ENCODE measurements at places on chromosomes 4 and X.

GRCh38 chr4:15254236-15254880 is 173.5 kb upstream of the C1QTNF7 start:
- no peak for DNase-seq

GRCh38 chrX:41507919-41508318 is 60.8 kb downstream of the NYX start:
- no peak for DNase-seq

GRCh38 chr4:160880180-160880579 is 1283.6 kb downstream of the FSTL5 start:
- no peak for DNase-seq

GRCh38 chr4:140233791-140234696 is 80.1 kb upstream of the MAML3 start:
- DNase-seq, result no peak

DNA sequence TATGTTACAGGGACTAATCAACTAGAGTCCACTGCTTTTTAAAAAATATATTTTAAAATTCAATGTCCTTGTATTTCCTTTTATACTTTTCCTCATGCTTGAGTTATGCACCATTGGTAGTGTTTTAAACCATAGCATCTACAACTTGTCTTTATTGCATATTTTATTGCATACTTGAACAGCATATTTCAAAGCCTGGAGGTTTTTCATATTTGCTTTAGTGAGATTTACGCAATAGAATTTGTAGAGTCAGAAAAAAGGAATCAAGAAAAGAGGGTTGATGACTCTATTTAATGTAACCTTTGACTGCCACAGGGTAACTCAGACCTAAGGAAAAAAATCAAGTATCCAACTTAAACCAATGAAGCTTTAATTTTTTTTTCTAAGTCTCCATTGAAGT is 1165.7 kb upstream of the IGFBP7 start:
- DNase-seq, result no peak

- no peak for DNase-seq
These were observed 130.0 kb upstream of the LNX1 start for GRCh38 chr4:53721263-53721662.

DNA sequence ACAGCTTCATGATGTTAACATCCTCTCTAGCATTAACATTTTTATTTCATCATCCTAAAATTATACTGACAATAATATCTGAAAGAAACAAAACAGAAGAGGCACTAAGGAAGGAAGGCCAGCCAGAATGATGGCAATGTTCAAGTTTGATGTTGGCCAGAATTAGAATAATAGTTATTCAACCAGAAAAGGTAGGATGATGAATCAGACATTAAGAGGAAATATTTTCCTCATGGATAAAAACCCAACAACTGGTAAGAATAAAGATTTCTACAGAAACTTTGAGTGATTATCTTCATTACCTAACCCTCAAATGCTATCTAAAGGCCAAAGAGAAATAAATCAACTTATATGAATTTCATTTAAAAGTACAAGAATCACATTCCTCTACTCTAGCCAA is 105.2 kb downstream of the PDE5A start:
- DNase-seq, result no peak

GRCh38 chrX:119529345-119530276 is 35.6 kb downstream of the STEEP1 start:
- DNase-seq, result no peak

DNA sequence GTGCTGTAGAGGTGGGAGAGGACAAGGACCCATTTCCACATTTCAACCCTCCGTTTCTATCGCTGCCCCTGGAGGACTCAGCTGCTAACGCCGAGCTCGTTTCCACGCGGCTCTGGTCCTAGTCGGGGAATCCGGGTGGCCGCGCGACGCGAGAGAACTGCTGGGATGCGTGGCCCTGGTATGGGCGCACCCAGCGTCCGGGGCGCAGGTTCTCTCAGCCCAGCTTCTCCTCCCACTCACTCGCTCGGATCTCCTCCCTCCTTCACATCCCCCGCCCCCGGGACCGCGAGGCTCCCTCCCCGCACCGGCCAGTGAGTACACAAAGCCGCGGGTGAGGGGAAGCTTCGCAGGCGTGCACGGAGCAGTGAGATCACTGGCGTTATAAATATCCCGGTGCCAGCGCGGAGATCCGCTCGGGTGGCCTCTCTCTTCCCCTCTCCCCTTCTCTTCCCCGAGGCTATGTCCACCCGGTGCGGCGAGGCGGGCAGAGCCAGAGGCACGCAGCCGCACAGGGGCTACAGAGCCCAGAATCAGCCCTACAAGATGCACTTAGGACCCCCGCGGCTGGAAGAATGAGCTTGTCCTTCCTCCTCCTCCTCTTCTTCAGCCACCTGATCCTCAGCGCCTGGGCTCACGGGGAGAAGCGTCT is at the start of gene FGF5:
TSS of gene FGF5 (plus strand) at position 412 of the 649 bp plus-strand sequence. CDS start at position 573, 161 bp downstream.
- DNase-seq, result no peak

GRCh38 chrX:24692305-24692704 is 1.4 kb upstream of the POLA1 start:
- DNase-seq, result no peak

DNA sequence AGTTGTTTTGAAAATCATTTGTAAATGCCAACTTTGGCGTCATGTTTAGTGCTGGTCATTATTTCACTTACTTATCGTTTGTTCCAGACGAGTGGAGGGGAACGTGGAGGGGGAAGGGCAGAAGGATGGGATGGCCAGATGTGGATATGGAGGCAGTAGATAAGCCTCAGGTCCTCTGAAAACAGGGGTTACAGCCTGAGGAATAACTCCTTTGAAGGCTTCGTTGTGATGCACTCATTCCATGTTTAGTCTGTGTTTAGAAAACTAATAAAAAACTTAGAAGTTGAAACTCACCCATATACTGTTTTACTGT is 1.1 kb downstream of the MOB1B start:
- DNase-seq, result no peak

DNA sequence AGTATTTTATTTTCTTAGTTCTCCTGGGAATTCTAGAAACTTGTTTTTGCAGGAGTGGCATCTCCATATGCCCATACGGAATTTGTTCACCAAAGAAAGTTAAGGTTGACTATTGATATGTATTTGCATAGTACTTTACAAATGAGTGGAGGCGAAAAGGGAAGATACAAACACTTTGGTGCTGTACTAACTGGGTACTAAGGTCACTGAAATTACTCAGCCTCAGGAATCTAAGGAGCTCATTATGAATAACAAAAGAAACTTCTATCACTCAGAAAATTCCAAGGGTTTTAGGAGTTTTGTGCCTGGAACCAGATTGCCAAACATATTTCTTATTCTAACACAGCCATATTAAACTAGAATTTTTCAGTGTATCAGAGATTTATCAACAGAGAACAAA is 27.4 kb upstream of the TMPRSS11B start:
- no peak for DNase-seq

DNA sequence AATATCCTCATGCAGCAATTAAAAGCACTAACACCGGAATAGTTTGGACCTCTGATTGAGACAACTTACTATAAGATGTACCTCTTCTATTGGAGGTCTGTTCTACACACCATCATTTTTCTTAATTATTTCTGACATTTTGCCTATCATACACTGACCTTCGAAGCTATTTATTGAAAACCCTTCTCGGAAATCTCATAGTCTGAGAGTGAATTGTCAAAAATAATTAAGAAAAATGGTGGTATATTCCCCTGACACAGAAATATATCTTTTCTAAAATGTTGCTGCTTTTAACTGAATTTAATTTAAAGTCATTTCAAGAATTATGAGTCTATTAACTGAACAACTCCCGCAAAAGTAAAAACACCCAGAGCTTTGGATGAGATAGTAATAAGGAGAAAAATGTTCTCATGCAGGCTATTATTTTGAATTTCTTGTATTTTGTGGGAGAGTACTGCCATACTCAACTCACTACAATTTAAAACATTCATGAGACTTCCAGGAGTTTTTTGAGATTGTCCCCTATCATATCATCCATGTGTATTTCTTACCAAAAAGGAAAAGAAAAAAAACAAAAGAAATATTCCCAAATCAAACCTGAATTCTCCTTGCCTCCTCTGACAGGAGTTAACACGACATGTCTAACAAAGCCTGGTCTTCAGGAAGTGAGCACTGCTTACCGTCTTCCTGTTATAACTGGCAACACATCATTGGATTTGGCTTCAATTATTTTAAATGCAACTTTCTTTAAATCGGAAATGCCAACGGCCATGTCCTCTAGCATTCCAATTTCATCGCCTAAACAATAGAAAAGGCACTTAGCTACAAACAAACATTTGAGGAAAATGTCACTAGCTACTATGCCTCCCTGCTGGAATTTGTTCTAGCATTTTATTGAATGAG is 485.3 kb downstream of the IL15 start:
- DNase-seq, result no peak

- DNase-seq, result no peak
These were observed 79.2 kb downstream of the FBXO8 start for GRCh38 chr4:174204164-174204831.

GRCh38 chr4:118224243-118224829 is 128.5 kb downstream of the PRSS12 start:
- DNase-seq, result no peak

GRCh38 chr4:161448550-161449180 is 715.1 kb downstream of the FSTL5 start:
- DNase-seq, result no peak

- no peak for DNase-seq
These were observed 8.5 kb downstream of the SRP72 start for GRCh38 chr4:56475917-56476316.

- DNase-seq, result no peak
These were observed 139.5 kb downstream of the STIM2 start for GRCh38 chr4:27000122-27000521.

DNA sequence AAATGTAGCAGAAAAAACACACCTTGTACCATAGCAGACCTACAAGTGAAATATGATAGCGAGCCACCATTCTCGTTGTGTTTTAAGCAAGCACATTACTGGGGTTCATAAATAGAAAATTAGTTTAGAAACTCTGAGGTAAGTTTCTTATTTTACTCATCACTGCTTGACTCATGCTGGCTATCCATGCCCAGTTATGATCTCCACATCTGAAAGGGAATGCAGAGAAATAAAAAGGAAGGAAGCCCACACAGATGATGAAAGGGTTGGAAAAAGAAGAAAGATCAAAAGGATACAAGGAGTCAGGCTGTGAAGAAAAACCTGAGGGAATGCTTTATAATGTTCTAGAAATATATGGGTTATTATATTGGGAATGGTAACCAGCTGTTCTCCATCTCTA is 54.5 kb downstream of the CAMK2D start:
- no peak for DNase-seq

GRCh38 chr4:24980064-24980690 is 50.6 kb downstream of the LGI2 start:
- no peak for DNase-seq

GRCh38 chrX:44980883-44981282 is 107.9 kb downstream of the KDM6A start:
- DNase-seq, result no peak

DNA sequence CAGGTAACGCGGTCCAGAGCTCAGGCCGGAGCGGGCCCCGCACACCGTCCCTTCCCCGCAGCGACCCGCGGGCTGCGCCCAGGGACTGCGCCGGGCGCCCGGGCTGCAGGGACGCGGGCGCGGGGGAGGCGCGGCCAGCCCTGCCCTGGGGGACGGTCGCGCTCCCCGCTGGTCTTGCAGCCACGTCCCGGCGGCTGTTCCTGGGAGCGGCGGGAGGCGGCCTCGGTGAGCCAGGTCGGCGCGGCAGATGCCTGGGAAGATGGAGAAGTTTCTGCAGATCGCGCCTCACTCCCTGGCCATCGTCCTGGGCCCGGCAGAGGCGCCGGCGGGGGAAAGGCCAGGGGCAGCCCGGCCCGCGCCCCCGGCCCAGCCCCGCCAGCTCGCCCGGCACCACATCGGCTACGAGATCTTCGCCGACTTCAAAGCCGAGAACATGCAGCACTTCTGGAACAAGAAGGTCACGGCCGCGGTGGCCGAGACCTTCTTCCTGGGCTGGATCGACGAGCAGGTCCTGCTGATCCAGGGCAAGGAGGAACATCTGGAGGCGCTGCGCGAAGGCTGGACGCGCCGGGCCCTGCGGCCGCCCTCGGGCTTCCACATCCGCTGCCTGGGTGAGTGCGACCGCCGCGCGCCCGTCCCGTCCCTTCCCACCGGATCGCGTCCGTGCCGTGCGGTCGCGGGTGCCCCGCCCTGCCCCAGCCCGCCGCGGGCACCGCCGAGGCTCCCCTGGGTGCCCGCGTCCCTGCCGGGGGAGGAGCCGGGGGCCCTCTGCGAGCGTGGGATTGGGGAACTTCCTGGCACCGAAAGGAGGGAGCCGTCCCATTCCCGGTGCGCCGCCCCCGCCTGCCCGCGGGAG is 107.4 kb upstream of the STOX2 start:
- DNase-seq, result peak; percentile 9

GRCh38 chr4:97892592-97893266 is 250.5 kb downstream of the STPG2 start:
- no peak for DNase-seq

- DNase-seq, result no peak
These were observed 177.1 kb downstream of the SPANXN3 start for GRCh38 chrX:143340190-143340589.

- no peak for DNase-seq
These were observed 626.7 kb upstream of the BOD1L1 start for GRCh38 chr4:14254252-14254651.

- no peak for DNase-seq
These were observed 27.9 kb downstream of the ABHD18 start for GRCh38 chr4:127993151-127993550.

DNA sequence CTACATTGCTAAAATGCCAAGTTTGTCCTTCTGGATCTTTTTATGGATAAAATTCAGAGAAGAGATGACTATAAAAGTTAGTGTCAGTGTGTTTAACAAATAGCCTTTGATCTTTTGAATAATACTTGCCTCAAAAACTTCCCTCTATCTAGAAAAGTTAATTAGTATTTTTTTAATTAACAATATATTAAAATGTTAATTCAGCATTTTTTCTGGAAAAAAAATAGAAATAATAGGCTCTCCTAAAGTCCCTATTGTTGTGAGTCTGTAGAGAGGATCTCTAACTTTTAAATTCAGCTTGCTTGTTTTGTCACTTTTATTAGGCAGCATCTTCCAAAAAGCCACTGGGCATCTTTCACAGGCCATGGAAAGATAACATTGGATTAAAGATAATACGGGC is 435.2 kb upstream of the RASGEF1B start:
- DNase-seq, result no peak

DNA sequence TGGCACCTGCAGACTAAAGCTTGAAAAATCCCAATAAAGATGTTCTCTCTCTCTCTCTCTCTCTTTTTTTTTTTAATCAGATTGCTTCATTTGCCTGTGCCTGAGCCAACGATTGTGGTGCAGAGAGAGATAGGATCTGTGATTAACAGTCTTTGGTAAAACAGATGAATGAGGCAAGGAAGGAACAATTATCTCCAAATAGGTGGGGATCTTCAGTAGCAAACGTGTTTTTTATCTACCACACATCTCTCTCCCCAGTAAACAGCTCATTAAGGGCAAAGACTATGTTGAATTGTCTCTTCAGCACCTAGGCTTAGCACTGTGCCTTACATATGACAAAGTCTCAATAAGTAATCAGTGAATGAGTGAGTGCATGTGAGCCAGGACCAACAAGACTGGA is 96.3 kb downstream of the SMIM20 start:
- DNase-seq, result no peak

DNA sequence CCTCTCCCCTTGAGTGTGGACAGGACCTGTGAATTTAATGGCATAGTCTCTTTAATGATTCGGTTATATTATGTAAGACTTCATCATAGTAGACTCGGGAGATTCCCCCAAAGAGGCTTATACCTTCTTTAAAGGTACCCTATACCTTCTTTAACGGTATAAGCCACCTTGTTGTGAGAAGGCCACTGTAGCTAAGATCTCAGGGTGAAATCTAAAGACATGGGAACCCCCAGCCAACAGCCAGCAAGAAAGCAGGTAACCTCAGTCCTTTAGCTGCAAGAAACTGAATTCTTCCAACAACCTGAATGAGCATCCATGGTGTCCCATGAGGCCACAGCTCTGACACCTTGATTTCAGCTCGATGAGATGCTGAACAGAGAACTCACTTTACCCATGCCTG is 931 bp downstream of the DDX60 start:
- no peak for DNase-seq
